AML-193 (cell line): ENCODE measurements at places on chromosomes 5 and 9.
A peak's percentile ranks its signal among the peaks of the same experiment; 100 is the strongest.

DNA sequence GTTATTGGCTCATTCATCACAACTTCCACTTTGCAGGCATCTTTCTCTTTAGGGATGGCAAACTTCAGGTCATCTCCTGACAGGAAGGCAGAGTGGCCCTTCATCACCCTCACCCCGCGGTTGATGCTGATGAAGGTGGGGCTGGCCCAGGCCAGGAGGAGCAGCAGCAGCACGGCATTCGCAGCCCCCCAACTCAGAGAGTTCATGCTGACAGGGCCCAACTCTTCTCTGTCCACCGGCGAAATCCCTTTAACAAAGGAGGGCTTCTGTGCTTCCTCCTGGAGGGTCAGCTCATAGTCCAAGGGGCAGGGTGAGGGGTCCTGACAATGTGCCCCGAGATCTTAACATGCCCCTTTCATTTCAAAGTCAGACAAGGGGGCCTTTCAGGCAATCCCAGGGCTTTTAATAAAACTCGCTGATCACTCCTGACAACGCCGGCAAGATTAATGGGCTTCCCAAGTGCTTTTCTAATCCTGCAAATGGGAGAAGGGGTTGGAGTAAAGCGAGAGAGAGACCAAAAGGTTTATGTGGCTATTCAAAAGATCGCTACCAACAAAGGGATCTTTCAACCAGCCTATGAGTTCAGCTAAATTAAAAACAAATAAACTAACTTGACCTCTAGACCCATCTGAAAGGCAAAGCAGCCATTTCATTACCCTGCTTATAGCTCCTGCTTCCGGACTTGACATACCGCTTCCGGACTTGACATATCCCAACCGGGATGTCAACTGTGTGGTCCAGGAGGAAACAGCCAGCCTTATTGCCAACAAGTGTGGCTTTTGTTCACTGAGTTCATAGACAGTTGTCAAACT lies 41.2 kb downstream of the FREM1 start:
- no peak for DNase-seq

DNA sequence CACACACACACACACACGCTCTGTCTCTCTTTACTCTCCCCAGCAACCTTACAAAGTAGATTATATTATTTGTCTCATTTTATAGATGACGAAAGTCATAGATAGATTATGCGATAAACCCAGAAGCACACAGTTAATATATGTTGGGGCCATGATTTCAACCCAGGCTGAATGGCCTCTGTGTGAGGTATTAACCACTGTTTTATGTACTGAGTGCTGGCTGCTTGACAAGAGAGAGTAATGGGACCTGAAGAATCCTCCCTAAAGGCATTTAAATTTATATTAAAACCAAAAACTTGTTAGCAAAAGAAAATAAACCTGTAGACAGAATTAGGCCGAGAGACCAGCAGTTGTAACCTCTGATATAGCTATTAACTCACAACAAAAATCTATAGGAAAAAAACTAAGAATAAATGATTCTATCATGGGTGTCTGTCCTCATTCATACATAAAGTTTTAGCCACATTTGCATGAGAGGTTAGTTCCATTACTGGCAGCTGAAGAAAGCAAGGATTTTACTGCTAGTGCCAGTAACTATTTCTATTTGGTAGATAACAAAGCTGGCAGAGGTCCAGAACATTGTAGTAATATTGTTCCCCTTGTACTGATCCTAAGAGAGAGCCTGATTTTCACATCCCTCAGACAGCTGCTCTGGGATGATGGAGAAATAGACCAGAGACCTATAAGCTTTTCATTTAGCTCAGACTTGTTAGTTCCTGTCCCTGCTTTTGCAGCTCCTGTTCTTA lies 250.9 kb downstream of the ADGRV1 start:
- no peak for DNase-seq

- no peak for DNase-seq
Observed at GRCh38 chr9:4620881-4621555, 41.1 kb upstream of the PLPP6 start.

- DNase-seq: no peak
Observed at GRCh38 chr9:131715906-131716305, 24.0 kb downstream of the RAPGEF1 start.

DNA sequence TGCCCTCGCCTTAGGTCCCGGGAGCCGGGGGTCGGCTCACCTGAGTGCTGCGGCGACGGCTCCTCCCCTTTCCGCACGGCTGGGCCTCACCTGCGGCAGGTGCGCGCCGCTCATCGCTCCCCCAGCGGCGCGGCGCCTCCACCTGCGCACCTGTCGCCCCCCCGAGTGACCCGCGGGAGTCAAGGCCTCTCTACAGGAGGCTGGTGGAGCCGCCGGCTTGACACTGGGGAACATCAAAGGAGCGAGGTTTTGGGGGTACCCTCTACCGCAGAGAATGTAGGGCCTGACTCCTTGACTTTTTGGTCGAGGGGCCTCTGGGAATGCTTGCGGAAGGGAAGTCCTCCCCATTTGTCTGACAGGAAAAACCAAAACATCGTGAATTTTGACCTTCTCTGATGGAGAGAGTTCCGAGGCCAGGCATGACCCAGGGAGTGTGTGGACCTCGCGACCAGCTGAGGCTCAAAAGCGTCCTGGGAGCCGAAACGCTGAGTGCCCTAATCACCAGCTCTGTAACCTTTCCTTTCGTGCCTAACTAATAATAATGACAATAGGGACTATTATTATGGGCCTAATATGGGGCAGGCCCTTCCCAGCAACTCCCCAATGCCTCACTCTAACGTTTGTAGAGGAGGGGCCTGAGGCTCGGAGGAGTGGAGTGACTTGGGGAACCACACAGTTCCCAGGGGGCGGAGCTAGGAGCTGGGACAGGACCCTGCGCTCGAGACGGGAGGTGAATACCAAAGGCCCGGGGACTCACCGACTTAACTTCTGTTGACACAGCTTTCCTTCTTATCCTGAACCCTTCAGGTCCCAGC lies 714 bp upstream of the IER5L start:
- no peak for DNase-seq

GRCh38 chr5:150081541-150082283 lies 4.6 kb downstream of the CSF1R start:
- DNase-seq: peak; percentile 66

GRCh38 chr9:113210815-113211214 lies 10.3 kb downstream of the FKBP15 start:
- DNase-seq: no peak

DNA sequence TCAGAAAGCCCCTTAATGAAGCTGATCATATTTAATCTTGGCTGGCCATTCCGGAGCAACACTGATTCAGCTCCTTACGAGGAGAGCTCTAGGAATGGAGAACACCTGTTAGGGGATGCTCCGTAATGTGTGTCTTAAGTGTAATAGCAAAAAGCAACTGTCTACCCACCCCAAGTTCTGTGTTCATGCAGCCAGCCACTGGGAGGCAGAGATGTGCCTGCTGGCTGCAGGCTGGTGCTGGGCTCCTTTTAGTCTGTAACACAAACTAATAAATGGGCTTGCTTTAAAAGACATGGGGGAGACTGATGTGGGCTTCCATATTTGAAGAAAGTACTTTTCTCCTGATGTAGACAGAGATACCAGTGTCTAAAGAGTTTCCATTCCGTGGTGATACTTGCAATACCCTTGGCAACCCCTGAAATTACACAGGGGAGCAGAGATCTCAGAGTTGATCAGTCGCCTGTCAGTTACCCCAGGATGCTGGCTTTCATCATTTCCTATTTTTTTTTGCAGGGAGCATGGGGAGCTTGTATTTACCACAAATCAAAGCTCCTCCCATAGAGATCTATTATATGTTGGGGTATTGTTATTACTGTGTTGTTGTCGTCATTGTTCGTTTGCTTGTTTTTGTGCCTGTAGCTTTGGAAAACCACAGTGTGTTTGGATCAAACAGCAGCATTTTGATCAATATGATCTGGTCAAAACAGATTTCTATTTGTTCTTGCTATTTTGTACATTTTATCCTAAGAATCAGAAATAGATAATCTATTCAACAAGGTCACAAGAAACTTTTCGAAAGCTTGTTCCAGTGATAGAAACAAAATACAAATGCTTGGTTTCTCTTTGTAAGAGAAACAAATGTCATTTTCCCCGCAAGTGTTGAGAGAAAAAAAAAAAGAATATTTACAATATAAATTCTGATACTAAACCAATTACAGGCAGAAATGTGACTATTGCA lies 65.8 kb downstream of the MTX3 start:
- peak; percentile 1 for DNase-seq

DNA sequence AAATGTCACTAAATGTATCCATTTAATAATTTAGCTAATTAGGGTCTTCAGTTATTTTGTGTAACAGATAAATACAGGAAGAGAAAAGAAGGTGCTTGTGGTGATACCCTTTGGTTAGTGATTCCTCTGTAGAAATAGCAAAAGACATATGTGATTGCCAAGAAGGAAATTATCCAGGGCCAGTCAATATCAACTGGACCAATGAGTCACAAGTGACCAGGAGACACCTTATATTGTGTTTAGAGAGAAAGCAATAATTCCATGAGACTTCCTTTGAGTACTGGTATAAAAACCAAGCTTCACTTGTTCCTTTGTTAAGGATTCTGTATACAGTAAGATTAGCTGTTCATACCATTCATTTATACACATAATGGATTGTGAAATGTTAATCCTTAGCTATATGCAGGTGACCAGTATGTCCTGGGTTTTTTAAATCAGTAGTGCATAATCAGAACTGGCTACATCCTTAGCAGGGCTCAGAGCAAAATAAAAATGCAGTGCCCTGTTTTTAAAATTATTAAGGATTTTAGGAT lies 11.7 kb upstream of the F2R start:
- no peak for DNase-seq

DNA sequence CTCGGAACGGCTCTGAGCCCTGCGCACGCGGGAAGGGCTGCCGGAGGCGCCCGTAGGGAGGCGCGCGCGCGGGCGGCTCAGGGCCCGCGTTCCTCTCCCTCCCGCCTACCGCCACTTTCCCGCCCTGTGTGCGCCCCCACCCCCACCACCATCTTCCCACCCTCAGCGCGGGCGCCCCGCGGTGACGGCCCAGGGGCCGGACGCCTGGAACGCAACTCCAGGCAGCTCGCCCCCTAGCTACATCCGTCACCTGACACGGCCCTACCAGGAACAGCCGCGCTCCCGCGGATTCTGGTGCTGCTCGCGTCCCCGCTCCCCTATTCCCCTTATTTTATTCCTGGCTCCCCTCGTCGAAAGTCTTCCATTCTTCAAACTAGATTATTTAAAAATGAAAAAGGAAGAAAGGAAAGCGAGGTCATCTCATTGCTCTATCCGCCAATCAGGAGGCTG lies at the start of gene CDKN2B-AS1:
Gene CDKN2B-AS1 (plus strand): TSS at position 236 of the 450 bp plus-strand sequence.
- DNase-seq: peak; percentile 72

- no peak for DNase-seq
Observed at GRCh38 chr9:7534211-7534935, 265.2 kb downstream of the DMAC1 start.

- no peak for DNase-seq
Observed at GRCh38 chr9:25681266-25681665, 3.0 kb upstream of the TUSC1 start.

- DNase-seq: no peak
Observed at GRCh38 chr5:140677947-140678346, 4.6 kb upstream of the DND1 start.

GRCh38 chr9:135677641-135678168 lies 14.6 kb downstream of the LCN9 start:
- no peak for DNase-seq

GRCh38 chr9:104895572-104895971 lies 32.4 kb downstream of the ABCA1 start:
- DNase-seq: no peak

DNA sequence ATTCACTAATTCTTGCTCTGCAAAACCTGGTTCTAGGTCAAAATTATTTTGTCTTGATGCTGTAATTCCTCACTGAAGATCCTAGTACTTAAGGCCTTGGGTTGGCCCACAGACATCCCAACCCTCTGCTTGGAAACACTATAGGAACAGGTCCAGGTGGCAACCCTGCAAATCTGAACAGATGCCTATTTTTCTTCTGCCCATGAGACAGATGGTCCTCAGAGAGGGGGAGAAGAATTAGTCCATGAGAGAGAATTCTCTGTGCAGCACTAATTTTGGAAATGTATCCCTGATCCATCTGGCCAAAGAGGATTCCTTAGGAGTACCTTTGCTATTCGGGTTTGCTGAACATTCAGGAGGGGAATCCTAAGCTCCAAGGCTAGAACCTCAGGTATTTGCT lies 156.3 kb downstream of the ELAVL2 start:
- no peak for DNase-seq

DNA sequence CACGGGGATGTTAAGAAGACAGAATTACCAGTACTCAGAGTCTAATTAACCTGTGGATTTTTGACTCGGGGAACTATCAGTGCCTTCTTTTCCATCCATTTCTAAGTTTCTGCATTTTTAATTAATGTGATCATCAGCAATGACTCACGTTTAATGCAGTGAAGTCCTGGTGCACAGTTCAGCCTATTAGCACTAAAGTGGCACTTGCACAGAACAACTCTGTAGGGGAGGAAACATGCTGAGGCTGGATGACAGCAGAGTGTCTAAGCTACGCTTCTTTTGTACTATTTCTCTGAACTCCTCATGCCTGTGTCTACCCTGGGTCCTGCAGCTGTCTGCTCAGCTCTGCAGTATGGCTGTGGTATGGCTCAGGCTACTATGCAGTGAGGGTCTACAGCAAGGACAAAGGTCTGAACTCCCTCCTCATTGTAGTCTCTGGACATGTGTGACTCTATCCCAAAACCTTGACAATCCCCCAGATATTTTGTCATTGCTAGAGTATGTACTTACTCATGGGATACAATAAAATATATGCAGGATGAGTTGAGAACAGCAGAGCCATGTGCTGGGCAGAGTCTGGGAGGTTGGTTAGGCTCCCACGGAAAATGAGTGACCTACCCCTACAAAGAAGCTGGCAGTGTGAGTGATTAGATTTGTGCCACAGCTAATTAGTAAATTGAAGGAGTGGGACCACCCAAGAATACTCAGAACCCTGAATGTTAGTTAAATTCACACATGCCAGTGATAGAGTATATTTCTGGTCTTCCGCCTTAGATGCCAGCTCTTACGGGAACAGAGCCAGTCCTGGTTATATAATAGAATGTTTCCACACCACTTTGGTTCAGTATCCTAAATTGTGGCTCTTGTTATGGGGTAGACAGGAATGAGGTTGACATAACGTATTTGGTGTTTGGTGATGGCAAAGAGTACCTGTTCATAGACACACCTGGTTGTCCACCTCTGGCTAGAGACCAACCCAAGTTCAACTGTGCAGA lies 148.0 kb downstream of the GHR start:
- no peak for DNase-seq

DNA sequence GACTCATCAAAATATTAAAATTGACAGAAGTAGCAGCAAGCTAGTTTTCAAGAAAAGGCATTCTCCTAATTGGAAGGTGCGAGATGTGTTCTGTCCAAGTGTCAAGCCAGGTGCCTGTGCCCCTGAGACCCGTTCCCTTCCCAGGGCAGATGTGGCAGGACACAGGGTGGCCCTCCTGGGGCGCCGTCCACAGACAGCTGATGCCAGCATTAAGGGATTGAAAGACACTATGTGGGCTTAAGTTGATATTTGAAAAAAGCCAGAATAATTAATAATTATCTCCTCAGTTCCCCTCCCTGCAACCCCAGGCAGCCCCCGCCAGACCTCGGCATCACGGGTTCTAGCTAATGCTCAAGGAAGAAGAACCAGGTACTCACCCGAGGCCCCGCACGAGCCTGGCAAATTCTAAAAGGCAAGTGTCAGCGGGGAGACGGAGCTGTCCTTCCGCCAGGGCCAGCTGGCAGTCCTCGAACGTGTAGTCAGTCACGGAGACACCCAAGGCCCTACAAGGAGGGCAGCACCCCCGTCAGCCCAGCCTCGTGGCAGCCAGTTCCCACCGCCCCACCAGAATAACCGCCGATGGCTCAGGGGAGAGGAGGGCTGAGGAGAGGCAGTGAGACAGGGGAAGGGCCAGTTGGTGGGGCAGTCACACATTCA lies 29.1 kb upstream of the SLC6A3 start:
- no peak for DNase-seq
